ENCODE measurements at places on chromosomes 4 and X.

DNA sequence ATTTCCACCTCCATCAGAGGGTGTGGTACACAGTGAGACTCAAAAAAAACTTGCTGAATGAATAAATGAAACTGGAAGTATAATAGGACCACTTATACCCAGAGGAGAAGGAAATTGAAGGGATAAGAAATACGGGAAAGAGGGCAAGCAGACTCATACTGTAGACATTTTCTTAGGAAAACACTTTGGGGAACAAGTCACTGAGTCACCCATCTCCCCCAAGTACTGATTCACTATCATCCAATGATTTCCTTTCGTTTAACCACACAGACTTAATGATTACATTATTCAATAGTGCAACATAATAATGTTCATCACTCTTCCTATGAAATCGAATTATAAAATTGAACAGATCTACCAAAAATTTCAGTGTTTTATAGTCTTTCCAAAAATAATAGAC lies 97.1 kb downstream of the LDB2 start:
- no peak for DNase-seq

- no peak for DNase-seq
Observed at GRCh38 chr4:85166318-85166717, 199.8 kb upstream of the WDFY3 start.

GRCh38 chr4:137065311-137065710 lies 467.0 kb downstream of the PCDH18 start:
- DNase-seq: peak; percentile 16

DNA sequence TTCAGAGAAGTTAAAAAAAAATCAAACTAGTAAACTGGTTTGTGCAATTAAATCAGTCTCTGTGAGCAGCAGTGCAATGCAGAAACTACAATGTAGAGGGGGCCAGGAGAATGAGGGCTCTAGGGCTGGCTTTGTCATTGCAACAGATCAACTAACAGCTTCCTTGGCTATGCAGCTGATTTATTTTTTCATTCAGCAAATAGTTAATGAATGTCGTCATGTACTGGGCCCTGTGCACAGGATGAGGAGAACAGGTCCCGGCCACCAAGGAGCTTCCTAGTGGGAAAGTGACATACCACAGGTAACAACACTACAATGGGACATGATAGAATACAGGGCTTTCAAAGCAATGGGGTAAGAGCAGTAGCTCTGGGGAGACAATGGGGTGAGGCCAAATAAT lies 190.1 kb downstream of the NSUN7 start:
- DNase-seq: no peak

DNA sequence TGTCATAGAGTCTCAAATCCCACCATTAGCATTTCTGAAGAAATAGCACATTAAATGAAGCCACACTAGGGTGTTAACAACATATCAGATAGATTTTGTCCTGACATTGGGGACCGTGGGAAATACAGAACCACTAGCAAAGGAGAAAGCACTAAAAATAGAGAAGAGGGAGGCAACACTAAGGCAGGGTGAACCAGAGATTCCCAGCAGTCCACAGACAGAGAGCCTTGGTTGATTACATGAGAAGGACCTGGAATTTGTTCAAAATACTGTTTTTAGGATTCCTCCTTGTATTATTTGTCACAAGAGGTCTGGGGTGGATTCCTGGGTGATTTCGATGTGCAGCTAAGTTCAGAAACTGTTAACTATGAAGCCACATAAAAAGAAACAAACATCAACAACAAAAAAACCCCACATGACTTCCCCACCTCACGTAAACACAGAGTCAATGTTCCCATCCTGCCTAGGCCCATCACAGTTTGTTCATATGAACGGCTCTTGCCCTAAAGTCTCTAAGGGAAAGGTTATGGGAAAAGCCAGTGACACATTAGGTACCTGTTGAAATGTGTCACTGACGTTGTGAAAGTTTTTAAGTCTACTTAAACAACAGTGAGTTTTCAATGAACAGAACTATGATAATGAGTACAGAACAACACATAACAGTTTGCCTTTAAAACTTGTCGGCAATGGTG lies 23.6 kb upstream of the GRSF1 start:
- no peak for DNase-seq

GRCh38 chrX:133610056-133610455 lies 194.8 kb upstream of the GPC4 start:
- no peak for DNase-seq

DNA sequence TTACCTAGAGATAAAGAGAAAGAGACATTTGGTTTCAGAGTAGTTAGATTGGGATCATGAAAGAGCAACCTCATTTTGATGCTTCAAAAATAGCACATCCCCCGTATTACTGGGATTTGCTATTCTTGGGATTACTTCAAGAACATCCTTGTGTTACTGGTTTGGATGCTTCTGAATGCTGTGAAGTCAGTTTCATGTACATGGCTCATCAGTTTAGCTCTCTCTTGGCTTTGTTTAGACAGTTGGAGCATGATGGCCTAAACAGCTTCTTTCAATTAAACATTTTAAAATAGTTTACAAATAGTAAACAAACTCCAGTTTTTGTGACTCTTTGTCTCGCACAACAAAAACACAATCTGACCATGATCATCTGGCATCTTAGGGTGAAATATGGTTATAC lies 23.9 kb downstream of the HTT start:
- DNase-seq: no peak

GRCh38 chr4:10005632-10006031 lies 15.7 kb downstream of the SLC2A9 start:
- DNase-seq: no peak

DNA sequence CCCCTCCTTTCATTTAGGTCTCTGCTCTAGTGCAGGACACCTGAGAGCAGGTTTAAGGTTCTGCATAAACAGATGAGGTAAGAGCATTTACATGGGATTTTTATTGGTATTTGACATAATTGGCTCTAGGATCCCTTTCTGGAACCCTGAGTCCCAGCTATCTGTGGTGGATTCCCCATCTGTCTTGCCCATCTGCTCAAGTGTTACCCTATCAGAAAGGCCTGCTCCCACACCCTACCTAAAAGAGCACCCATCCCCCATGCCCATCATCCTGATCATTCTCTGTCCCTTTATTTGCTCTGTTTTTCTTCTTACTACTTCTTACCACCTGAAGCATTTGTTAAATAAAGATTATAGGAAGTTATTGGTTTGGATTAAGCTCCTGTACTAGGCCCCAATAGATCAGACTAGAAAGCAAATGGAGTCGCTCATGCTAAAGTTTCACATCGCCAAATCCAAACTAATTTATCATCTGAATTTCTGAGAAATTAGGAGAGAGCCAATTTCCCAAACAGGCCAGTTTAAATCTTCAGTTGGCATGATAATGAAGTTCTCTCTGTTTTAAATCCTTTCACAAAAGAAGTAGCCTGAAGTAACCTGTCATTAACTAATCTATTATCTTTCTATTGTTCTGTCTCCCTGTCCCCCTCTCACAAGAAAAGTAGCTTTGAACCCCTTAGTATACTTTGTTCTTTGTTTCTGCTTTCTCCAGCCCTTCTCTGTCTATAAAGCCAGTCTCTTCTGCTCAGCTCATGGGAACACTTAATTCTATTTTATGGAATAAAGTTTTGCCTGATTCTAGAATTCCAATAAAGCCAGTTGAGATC lies 178.6 kb downstream of the ZNF674 start:
- DNase-seq: no peak

GRCh38 chr4:163679189-163679588 lies 184.7 kb downstream of the TMA16 start:
- DNase-seq: peak; percentile 59

DNA sequence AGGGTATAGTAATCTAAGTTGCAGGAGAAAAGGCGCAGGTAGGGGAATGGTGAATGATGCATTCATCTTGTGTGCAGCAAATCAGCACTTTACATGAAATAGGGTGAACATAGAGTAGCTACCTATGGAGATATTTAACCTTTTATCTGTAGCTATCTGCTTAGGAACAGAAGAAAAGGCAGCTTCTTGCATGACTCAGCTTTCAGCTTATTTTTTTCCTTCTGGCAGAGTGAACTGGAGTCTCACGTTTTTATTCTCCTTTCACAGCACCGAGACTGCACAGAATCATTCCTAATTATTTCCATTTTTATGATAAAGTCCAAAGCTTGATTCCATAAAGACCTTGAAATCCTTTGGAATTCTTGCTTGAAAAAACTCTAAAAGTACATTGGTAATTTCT lies 4.8 kb upstream of the SCOC start:
- DNase-seq: no peak

- DNase-seq: peak; percentile 71
Observed at GRCh38 chr4:53459548-53459947, 82.1 kb downstream of the FIP1L1 start.

- DNase-seq: no peak
Observed at GRCh38 chr4:184955636-184956035, 62.7 kb upstream of the HELT start.

DNA sequence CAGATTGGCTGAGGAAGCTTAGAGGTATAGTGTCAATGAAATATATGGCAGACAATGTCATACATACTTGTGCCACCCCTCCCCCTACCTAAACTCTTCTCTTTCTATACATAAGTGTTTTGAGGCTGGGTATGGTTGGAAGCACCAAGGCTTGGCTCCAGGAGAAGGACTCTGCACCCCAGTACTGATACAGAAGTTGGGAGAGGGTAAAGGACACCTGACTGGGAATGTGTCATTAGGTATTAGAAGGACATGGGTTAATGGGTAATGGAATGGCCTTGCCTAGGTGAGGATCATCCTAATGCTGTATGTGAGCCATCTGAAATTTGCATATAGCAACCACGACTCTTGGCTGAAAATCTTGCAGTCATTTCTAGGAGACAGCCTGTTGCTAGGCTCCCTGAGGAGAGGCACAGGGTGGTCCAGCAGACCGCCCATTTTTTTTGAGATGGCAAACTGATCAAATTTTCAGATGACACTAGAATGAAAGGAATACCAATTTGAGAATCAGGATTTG lies 26.8 kb upstream of the AP1S2 start:
- no peak for DNase-seq

All from choroid plexus epithelial cell (primary cell).